ENCODE measurements at places on chromosomes 6 and 20.

GRCh38 chr20:17799575-17800227 is 99.9 kb downstream of the BANF2 start:
- no peak for DNase-seq

- DNase-seq, result no peak
These were observed 193.9 kb upstream of the KCNG1 start for GRCh38 chr20:51216850-51217249.

DNA sequence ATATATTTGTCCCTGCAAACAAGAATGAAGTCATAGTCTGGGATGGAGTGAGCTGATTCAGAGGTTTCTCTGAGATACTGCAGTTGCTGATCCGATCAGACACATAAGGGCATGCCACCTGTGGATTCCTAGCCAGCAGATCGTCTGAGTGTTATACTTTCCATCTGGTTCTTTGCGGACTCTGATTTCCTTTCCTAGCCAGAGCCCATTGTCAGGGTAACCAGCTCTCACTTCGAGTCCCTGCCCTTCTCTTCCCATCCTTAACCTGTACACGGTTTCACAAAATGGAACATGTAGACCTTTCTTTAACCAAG is 100.9 kb downstream of the TMEM200A start:
- no peak for DNase-seq

DNA sequence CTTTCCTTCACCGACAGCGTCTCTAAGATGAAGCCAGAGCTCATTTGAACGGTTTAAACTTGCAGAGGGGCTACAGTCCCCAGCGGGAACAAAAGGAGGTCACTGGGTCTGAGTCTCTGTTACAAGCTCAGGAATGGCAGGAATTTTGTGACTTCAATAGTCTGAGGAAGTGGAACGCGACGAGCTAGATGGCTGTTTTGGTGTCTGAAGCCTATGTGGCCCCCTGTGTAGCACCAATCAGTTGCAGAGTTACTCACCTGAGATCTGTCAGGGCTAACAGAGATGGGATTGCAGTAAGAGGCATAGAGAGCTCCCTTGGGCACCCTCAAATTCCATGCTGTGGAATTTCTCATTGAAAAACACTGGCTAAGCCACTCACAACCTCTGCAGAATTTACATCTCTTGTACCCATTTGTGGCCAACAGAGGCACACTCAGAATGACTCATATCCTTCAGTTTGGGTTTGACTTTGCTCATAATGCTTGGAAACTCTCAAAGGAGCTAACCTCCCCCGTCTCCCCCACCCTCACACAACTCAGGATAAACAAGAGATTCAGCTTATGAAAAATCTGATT is 7.1 kb upstream of the TCP11 start:
- no peak for DNase-seq

- no peak for DNase-seq
These were observed 2.9 kb downstream of the CCND3 start for GRCh38 chr6:41938590-41939175.

DNA sequence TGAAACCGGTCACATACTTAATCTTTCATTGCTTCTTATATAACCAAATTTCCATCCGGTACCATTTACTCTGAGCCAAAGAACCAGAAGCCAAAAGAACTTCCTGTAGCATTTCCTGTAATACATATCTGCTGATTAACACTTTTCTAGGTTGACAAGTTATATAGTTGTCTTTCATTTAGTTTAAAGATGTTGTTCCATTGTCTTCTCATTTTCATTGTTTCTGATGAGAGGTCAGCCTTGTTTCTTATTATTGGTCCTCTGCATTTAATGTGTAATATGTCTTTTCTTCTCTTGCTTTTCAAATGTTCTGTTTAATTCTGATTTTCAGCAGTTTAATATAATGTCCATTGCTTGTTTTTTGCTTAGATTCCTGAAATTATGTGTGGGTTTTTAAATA is 214.5 kb upstream of the CCN2 start:
- no peak for DNase-seq

All from NCI-H1694 (cell line).